ENCODE measurements at places on chromosomes 2 and 18. TPM values are rescaled to one million over a fixed set of nuclear protein-coding genes. Genes with fewer than 3 reads are reported as not detected.

- H3K36me3 ChIP-seq = no peaks in the 10 kb centered on the region
- no peak overlapping the region for H3K4me3 ChIP-seq
- H3K27me3 ChIP-seq = no peaks in the 10 kb centered on the region
- no peak for DNase-seq
- H3K27ac ChIP-seq = no peak overlapping the region
These were observed 95.5 kb downstream of the THNSL2 start for GRCh38 chr2:88265352-88266303.

- H3K27ac ChIP-seq = no peak overlapping the region
- no peak for DNase-seq
- H3K4me3 ChIP-seq = no peak overlapping the region
These were observed 271.2 kb upstream of the SETBP1 start for GRCh38 chr18:44409515-44409914.

Gene KIAA2012
- total RNA-seq = not detected

GRCh38 chr2:109344270-109344805 lies 215.3 kb downstream of the SH3RF3 start:
- no peak overlapping the region for H3K27ac ChIP-seq
- no peak for DNase-seq
- H3K36me3 ChIP-seq = no peaks in the 10 kb centered on the region
- H3K4me3 ChIP-seq = no peak overlapping the region
- no peaks in the 10 kb centered on the region for H3K27me3 ChIP-seq

Gene CRYBA2
- total RNA-seq = not detected

Gene LOXHD1
- total RNA-seq = not detected

Gene ZFP36L2
- total RNA-seq = 80.0 TPM

DNA sequence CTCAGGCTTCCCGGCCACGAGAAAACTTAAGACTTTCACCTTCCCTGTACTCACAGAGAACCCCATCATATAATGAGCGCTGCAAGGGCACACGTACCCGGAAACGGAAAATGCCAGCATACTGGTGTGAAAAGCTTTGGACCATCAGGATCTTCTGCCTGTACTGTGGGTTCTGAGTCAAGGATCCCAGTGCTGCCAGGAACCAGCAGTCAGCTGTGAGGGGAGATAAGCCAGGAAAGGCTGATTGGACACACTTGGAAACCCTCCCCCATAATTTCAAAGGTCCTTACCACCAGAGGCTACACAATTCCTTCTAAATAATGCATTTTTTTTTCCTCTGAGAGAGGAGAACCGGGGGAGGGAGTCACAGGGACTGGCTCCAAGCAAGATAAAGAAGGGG lies 31.4 kb downstream of the CAPN13 start:
- no peak overlapping the region for H3K4me3 ChIP-seq
- no peak for DNase-seq
- no peaks in the 10 kb centered on the region for H3K27me3 ChIP-seq
- no peaks in the 10 kb centered on the region for H3K4me1 ChIP-seq

DNA sequence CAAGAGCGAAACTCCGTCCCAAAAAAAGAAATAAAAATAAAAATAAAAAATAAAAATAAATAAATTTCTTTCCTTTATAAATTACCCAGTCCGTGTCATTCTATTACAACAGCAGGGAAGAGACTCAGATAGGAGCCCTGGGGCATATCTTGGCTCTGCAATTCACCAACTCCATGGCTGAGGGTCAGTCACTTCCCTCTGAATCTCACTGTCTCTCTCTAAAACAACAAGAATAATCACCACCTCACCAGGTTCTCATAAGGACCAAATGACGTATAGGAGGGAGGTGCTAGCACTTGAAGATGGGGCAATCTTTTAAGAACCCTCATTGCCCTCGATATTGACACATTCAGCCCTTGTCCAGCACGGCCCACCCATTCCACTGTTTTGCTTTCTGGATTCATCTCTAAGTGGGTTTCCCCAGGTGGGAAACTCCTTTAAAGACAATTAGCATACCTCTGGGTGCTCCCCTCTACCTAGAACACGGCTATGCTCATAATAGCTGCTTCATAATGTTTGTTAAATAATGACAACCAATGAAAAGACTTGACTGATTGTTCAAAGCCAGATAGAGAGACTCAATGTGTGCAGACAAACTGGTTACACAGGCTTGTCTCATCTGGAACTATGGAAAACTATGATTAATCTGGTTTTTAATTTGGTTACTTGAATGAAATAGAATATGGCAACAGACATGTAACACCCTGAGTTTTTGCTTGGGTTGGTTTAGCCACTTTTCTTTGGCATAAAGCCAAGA lies 15.1 kb downstream of the MYCN start:
- H3K27ac ChIP-seq = no peak overlapping the region
- H3K27me3 ChIP-seq = no peaks in the 10 kb centered on the region
- no peaks in the 10 kb centered on the region for H3K36me3 ChIP-seq
- DNase-seq = no peak

Gene NT5C1B
- not detected for total RNA-seq

GRCh38 chr2:32386739-32387138 lies 29.9 kb downstream of the BIRC6 start:
- H3K27ac ChIP-seq = no peak overlapping the region
- no peaks in the 10 kb centered on the region for H3K4me1 ChIP-seq
- H3K27me3 ChIP-seq = no peaks in the 10 kb centered on the region
- H3K36me3 ChIP-seq = peaks cover 1% of the 10 kb centered on the region

Gene KATNAL2
- total RNA-seq = 9.6 TPM

GRCh38 chr2:237140689-237141285 lies 55.1 kb downstream of the COPS8 start:
- H3K27me3 ChIP-seq = no peaks in the 10 kb centered on the region
- H3K4me3 ChIP-seq = no peak overlapping the region
- H3K36me3 ChIP-seq = no peaks in the 10 kb centered on the region
- peak overlapping the region; percentile 49 for H3K27ac ChIP-seq
- peaks cover 12% of the 10 kb centered on the region for H3K4me1 ChIP-seq

GRCh38 chr18:52903857-52904256 lies 563.9 kb downstream of the DCC start:
- H3K27me3 ChIP-seq = no peaks in the 10 kb centered on the region
- DNase-seq = no peak
- H3K27ac ChIP-seq = no peak overlapping the region
- no peaks in the 10 kb centered on the region for H3K36me3 ChIP-seq

Gene MZT2B
- total RNA-seq = 159 TPM

GRCh38 chr2:189874586-189875320 lies 90.5 kb downstream of the PMS1 start:
- DNase-seq = no peak
- no peak overlapping the region for H3K4me3 ChIP-seq
- H3K27me3 ChIP-seq = no peaks in the 10 kb centered on the region
- no peaks in the 10 kb centered on the region for H3K36me3 ChIP-seq
- no peak overlapping the region for H3K27ac ChIP-seq

Gene ABCG5
- total RNA-seq = not detected

Gene COL3A1
- total RNA-seq = 402 TPM

DNA sequence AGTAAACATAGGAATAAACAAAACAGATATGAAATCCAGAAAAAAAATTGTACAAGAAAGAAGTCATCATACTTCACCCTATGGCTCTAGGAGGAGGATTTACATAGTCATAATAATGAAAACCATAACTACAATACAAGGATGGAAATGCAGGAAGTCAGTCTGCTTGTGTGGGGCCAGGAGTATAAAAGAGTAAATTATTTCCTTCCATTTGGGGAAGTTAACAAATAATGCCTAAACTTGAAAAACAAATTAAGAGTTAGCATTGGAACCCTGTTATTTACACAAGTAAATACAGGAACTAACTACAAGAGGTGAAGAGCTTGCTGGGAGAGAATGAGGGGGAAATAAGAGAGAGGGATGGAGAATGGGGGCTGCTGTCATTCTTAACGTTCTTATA lies 15.4 kb downstream of the TMEM163 start:
- DNase-seq = no peak
- no peaks in the 10 kb centered on the region for H3K36me3 ChIP-seq
- no peak overlapping the region for H3K27ac ChIP-seq
- H3K4me1 ChIP-seq = no peaks in the 10 kb centered on the region
- H3K27me3 ChIP-seq = no peaks in the 10 kb centered on the region

DNA sequence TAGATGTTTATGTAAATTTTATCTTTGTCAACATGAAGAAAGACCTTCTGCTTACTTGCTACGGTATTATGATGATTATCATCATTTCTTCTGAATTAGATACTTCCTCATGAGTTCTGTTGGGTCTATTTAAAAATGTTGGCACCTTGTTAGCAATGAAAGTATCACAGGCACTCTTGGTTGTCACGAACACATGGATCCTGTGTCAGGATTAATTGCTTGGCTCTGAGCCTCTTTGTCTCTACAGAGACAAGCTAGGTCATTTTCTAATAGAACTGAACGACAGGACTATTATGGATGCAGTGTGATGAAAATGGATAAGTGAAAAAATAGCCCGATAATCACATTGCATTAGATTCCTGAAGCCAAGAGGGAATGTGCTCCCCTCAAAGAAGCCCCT lies 110.3 kb downstream of the DOCK10 start:
- peaks cover 5% of the 10 kb centered on the region for H3K4me1 ChIP-seq
- H3K4me3 ChIP-seq = no peak overlapping the region
- H3K27me3 ChIP-seq = no peaks in the 10 kb centered on the region
- H3K27ac ChIP-seq = no peak overlapping the region

- no peak for DNase-seq
- no peak overlapping the region for H3K27ac ChIP-seq
- no peak overlapping the region for H3K4me3 ChIP-seq
- H3K36me3 ChIP-seq = no peaks in the 10 kb centered on the region
These were observed 368.5 kb downstream of the ZEB2 start for GRCh38 chr2:144151405-144151804.

DNA sequence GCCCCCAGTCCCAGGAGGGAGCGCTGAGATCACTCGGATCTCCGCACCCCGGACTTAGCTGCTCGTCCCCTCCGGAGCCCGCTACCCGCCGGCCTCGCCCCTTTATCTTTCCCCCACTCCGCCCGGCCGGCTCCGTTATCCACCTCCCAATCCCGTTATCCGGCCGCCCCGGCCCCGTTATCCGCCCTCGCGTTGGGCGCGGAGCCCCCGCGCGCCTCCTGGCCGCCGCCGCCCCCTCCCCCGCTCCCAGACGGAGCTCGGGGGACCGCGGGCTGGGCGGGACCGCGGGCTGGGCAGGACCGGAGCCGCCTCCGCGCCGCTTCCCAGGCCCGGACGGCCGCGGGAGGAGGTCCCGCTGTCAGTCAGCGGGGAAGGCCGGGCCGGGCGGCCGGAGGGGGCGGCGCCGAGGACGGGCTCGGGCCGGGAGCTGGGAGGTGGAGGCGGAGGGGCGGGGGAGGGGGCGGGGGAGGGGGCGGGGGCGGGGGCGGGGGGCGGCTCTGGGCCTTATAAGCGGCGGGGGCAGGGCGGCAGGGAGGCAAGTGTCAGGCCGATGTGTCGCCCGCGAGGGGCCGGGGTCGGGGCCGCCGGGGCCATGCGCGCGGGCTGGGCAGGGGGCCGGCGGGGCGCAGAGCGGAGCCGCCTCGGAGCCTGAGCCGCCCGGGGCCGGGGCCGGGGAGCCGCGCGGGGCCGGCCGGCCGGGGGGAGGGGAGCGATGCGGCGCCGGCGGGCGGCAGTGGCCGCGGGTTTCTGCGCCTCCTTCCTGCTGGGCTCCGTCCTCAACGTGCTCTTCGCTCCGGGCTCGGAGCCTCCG lies at the start of gene PKDCC:
PKDCC (plus strand) TSS at position 534 of the 811 bp plus-strand sequence; CDS start at position 713, 179 bp downstream.
- peaks cover 46% of the 10 kb centered on the region for H3K4me1 ChIP-seq
- DNase-seq = peak; percentile 95
- no peaks in the 10 kb centered on the region for H3K27me3 ChIP-seq
- H3K36me3 ChIP-seq = no peaks in the 10 kb centered on the region
- H3K27ac ChIP-seq = peak within 1 kb of the TSS; percentile 99

Gene C2orf15
- not detected for total RNA-seq

GRCh38 chr2:47907039-47907781 lies 912 bp upstream of the FBXO11 start:
- H3K27me3 ChIP-seq = no peaks in the 10 kb centered on the region
- DNase-seq = no peak
- H3K4me1 ChIP-seq = peaks cover 17% of the 10 kb centered on the region
- H3K36me3 ChIP-seq = no peaks in the 10 kb centered on the region

DNA sequence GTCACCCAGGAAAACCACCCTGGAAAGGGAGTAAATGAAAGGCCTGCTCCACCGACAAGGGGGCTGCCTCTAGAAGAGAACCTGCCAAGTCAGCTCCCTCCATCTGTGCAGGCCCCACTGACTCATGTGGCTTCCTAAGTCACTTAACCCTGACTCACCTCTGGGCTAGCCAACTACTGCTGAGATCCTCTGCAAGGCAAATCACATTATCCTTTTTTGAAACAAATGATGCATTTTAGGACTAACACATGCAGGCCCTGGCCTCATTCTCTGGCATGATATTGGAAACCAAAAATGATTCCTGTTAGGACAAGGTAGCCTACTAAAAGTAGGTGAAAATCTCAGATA lies 474.6 kb downstream of the EPHA4 start:
- no peaks in the 10 kb centered on the region for H3K36me3 ChIP-seq
- no peak for DNase-seq
- H3K27me3 ChIP-seq = no peaks in the 10 kb centered on the region
- H3K27ac ChIP-seq = no peak overlapping the region

- no peak overlapping the region for H3K4me3 ChIP-seq
- H3K4me1 ChIP-seq = no peaks in the 10 kb centered on the region
These were observed 138.7 kb upstream of the AQP4 start for GRCh38 chr18:27004056-27004829.

- no peaks in the 10 kb centered on the region for H3K36me3 ChIP-seq
- no peaks in the 10 kb centered on the region for H3K27me3 ChIP-seq
These were observed 41.7 kb upstream of the ELOA2 start for GRCh38 chr18:47077111-47077510.

- DNase-seq = no peak
- no peak overlapping the region for H3K27ac ChIP-seq
- H3K27me3 ChIP-seq = no peaks in the 10 kb centered on the region
These were observed 338.3 kb downstream of the NBAS start for GRCh38 chr2:15222856-15223255.

- no peak overlapping the region for H3K4me3 ChIP-seq
- H3K36me3 ChIP-seq = no peaks in the 10 kb centered on the region
- no peak overlapping the region for H3K27ac ChIP-seq
- DNase-seq = no peak
These were observed 10.4 kb upstream of the ALK start for GRCh38 chr2:29931818-29932217.

- H3K27ac ChIP-seq = no peak overlapping the region
- DNase-seq = no peak
- no peaks in the 10 kb centered on the region for H3K36me3 ChIP-seq
- no peak overlapping the region for H3K4me3 ChIP-seq
- no peaks in the 10 kb centered on the region for H3K4me1 ChIP-seq
These were observed 118.5 kb downstream of the RPIA start for GRCh38 chr2:88810017-88810416.

- H3K27ac ChIP-seq = no peak overlapping the region
- no peaks in the 10 kb centered on the region for H3K27me3 ChIP-seq
- no peak for DNase-seq
- H3K36me3 ChIP-seq = peaks cover 12% of the 10 kb centered on the region
- H3K4me3 ChIP-seq = no peak overlapping the region
These were observed 27.4 kb downstream of the EIF4E2 start for GRCh38 chr2:232577841-232578240.

Gene C2orf49
- total RNA-seq = 16.3 TPM

DNA sequence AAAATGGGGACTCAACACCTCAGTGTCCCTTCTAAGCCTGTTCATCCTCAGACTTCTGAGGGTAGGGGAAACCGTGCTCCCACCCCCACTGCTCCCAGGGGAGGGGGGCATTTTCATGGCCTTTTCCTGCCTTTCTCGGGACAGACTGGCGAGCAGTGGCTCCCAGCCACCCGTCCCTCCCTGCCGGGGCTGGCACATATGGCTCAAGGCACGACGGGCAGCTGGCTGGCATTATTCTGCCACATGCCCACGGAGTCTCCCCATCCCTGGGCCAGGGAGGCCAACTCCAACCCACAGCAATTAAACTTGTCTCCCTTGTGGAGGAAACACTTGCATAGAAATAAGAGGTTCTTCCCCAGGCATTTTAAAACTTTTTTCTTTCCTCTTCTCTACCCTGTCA lies 148.5 kb upstream of the CBLN2 start:
- no peaks in the 10 kb centered on the region for H3K27me3 ChIP-seq
- H3K4me3 ChIP-seq = no peak overlapping the region
- H3K27ac ChIP-seq = no peak overlapping the region
- H3K36me3 ChIP-seq = no peaks in the 10 kb centered on the region
